ENCODE measurements at places on chromosomes 6 and 20.

GRCh38 chr6:45737331-45738056, 278.2 kb downstream of the CLIC5 start:
- DNase-seq = no peak

- no peak for DNase-seq
Measured at GRCh38 chr6:150373260-150373701, 4.5 kb downstream of the IYD start.

DNA sequence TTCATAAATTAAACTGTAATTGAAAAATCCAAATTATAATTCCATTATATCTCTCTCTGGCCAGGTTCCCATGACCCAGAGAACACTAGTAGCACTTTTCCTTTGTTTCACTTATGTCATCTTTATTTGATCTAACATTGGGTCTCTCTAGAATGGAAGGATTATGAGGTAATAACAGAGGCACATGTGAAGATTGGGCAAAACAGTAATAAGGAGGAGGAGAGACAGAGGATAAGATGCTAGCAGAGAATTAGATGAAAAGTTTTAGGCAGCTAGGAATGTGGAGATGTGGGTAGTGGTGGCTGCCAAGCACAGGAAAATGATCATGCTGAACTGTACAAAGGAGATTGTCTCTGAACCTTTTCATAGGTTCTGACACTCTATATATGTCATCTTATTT, 3.3 kb downstream of the TAB2 start:
- no peak for DNase-seq

GRCh38 chr6:77366798-77367197, 96.5 kb downstream of the HTR1B start:
- no peak for DNase-seq

DNA sequence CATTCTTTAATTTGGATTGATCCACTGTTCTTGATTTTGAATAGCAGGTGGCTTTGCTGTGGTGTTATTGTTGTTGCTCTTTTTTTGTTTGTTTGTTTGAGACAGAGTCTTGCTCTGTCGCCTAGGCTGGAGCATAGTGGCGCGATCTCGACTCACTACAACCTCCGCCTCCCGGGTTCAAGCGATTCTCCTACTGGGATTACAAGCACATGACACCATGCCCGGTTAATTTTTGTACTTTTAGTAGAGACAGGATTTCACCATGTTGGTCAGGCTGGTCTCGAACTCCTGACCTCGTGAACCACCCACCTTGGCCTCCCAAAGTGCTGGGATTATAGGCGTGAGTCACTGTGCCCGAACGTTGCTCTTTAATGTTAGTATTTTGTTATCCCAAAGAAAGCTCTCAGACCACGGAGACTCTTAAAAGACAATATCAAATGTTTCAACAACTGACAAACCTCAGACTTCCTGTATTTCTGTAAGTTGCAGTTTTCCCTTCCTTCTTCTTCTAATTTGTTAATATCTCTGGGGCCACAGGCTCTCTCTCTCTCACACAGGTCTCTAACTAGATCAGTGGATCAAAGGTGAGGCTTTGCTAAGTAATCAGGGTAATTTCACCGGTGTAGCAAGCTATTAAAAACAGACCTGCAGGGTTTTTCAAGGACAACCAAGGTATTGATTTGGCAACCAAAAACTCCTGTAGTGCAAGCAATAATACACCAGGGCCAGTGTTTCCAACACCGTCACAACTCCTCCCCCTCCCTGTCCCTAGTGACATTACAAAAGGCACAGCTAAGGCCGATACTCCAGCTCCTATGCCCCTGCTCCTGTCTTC, 48.8 kb upstream of the ZNF217 start:
- DNase-seq = no peak

DNA sequence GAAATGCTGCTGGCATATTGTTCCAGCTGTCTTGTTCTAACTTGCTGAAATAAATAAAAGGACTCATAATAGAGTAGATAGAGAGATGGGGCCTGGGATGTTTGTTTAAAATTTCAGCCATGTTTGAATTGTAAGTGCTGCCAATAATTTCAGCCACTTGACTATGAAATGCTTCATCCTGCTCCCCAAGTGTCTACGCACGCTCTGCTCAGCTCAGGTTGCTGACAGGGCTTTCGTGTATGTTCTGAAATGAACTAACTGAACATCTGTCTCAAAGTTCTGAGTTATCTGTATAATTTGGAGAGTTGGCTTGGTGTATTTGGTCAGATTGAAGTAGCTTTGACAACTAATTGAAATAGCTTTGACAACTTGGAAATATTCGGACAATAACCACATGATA, 387.8 kb downstream of the BMP2 start:
- no peak for DNase-seq

DNA sequence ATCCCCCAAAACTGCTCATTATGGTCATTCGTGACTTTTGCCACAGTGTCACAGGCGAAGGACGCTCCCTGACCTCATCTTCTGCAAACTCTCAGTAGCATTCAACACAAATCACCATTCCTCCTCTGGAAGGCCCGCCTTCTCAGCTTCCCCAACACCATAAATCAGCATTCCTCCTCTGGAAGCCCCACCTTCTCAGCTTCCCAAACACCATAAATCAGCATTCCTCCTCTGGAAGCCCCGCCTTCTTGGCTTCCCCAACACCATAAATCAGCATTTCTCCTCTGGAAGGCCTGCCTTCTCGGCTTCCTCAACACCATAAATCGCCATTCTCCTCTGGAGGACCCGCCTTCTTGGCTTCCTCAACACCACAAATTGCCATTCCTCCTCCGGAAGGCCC, 288.0 kb upstream of the AGPAT4 start:
- DNase-seq = no peak

DNA sequence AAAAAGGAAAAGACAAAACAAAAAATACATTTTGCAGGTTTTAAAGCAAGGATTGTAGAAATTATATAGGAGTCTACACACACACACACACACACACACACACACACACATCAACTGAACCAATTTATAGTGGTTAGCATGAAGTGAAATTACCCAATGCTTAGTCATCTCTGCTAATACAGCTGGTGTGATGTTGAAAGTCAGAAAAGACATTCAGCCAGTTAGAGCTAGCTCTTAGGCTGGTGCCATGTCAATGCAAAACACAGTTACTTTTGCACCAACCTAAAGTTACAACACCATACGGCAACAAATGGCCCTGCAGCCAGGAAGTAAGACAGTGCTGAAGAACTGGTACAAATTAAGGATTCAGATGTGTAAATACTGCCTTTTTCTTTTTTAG, 15.2 kb downstream of the FAM210B start:
- no peak for DNase-seq

DNA sequence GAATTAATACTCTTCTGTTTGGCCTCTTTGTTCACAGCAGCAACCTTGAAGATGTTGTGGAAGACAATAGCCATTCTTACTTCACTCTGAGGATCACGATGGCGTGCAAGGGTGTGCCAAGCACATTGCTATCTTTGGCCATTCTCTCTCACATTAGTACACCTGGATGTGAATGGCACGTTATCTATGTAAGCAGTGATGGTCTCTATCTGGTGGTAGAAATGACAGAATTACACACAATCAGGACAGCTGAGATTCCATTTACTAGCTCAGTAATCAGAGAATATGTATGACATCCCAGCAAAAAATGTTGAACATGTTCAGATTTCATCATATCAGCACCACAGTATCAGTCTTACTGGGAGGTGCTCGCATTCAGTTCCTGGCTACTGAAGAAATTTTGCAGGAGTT, 116.2 kb downstream of the LCA5 start:
- DNase-seq = no peak

All from activated T-cell treated with anti-CD3 and anti-CD28 coated beads, Interleukin-2, amount 50 U/mL, for 24 hours (primary cell).